ENCODE measurements at places on chromosomes 11 and 22.

DNA sequence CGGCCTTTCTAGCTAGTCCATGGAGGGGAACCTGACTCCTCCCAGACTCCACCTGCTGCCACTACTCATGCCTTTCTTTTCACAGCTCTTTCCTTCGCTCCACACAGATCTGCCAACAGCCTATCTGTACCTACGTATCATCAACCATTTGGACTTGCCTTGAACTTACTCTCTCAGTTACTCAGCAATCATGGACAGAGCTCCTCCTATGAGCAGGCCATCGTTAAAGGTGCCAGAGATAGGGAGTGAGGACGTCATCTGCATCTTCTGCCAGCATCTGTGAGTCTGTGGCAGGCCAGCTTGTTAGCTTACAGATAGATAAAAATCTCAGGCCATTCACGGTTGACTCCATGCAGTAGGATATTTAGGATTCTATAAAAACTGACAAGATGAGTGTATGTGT, 162.9 kb upstream of the ZBED5 start:
- DNase-seq: no peak

DNA sequence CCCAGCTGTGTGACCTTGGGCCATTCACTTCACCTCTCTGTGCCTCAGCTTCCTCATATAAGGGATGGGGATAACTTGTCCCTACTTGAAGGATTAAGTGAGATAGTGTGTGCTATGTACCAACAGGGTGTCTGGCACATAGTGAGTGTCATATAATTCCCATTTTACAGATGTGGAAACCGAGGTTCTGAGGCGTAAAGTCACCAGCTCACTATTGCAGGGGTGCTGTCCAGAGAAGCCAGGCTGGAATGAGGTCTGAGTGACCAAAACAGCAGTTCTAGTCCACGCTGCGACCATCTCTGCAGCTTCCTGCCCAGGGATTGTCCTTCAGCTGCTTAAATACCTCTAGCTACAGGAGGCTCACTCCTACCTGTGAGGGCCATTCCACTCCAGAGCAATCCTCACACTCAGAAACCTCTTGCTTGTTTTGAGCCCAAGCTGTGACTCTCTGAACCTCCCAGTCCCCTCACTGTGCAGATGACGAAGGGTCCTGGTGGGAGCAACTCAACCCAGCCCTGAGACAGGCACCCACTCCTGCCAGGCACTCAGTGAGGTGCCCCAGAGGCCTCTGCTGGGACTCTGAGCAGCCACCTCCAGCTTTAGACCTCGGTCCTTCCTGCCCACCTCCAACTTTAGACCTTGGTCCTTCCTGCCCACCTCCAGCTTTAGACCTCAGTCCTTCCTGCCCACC, 5.8 kb downstream of the MB start:
- DNase-seq: no peak

DNA sequence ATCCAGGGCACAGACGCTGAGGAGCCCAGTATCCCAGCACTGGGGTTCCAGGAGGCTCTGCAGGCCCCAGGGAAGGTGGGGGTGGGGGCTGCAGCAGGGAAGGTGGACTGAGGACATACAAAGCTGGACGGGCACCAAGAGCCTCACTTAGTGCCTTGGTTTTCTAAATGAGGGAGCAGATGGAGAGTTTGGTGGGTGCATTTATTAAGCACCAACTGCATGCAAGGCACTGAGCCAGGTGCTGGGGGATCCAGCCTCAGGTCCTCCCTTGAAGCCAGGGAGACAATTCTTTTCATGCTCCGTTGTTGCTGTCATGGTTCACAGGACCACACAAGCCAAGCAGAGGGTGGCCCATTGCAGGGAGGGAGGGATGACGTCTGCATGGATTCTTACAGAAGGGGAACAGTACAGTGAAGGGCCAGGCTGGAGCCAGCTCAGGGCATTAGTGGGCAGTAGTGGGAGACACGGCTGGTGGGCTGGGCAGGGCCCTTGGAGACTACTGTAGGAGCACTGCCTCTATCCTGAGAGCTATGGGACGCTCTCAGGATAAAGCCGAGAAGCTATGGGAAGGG, 65.0 kb downstream of the MACROD1 start:
- no peak for DNase-seq

DNA sequence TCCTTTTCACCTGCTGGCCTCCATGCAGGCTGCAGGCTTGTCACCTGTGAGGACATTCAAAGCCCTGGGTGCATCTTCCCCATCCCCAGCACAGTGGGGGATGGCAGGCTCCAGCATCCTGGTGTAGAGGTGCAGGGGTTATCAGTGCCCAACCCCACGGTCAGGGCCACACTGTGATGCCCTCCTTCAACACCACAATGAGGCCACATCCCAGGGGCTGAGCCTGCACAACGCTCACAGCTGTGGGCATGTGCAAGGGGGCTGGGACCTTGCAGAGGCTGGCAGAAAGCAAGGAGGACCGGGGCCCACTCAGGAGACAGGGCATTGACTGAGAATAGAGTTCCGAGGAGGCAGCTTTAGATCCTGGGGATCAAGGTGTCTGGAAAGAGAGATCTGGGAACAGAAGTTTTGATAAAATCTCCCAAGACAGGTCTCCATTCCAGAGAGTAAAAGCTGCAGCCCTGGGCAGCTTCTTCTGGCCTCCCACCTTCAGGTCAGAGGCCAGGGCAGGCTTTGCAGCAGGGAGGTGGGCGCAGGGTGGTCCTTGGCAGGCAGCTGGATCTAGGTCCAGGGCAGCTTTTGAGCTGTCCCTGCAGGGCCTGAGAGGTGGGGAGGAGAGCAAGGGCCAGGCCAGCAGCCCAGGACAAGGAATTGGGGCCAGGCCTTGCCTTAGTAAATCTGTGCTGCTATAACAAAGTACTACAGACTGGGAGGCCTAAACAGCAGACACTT, 250.8 kb upstream of the B3GAT1 start:
- DNase-seq: no peak

- no peak for DNase-seq
Measured at GRCh38 chr11:27406498-27407354, 43.7 kb upstream of the CCDC34 start.

DNA sequence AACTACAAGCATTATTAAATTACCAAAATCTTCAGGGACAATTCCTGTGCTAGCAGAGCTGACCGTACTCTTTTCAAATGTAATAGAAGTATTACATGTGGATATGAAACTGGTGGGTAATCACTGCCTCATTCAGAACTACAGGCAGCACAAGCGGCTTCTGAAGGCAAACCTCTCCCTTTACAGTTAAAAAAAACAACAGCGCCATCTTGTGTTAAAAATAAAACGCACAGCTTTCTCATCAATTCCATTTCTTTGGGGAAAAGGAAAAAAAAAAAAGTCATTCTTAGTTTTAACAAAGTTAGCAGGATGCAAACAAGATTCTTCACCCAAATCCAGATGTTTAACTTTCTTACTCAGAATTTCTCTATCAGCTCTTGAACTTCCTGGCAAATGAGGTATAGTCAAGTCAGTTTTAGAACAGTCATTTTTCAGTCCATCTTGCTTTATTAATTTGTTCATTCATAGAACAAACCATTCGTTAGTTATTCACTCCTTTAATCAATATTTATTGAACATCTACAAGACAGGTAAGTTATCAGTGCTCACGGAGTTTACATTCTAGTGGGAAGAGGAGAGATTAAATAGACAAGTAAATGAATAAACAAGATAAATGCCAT, 331.8 kb upstream of the MPPED2 start:
- peak; percentile 46 for DNase-seq

DNA sequence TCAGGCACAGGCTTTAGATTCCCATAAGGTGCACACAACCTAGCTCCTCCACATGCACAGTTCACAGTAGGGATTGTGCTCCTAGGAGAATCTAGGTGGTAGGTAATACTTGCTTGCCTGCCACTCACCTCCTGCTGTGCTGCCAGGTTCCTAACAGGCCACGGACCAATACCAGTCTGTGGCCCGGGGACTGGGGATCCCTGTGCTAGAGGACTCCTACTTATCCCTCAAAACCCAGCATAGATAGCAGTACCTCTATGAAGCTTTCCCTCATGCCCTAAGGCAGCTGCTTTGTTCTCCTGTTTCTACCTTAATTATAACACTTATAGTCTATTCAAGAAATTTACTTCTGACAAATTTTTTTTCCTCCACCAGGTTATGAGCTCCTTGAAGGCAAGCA, 36.7 kb downstream of the ARHGAP20 start:
- no peak for DNase-seq

DNA sequence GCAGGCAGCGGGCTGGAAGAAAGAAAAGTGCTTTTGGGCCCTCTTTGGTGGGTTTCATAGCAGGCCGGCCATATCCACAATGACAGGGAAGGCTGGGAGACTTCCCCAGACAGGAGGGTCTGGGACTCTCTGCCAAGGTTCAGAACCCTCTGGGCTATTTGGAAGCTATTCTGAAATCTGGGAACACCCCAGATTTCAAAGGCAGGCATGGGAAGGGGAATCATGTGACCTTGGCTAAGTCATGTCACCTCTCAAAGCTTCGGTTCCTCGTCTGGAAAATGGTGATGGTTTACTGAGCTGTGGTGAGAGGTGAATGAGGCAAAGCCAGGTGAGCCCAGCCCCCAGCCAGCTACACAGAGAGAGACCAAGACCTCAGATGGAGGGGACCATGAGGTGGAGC, 4.6 kb downstream of the CASTOR1 start:
- DNase-seq: no peak

GRCh38 chr11:72562431-72562830, 111.8 kb downstream of the PDE2A start:
- DNase-seq: no peak
